ENCODE measurements at places on chromosomes 7 and 10. TPM values are rescaled to one million over a fixed set of nuclear protein-coding genes. Genes with fewer than 3 reads are reported as not detected.

SLC13A1 gene
- total RNA-seq = not detected

HGF gene
- 2.3 TPM for total RNA-seq

PRR15 gene
- total RNA-seq = not detected

DEPP1 gene
- 27.5 TPM for total RNA-seq

HOGA1 gene
- total RNA-seq = 47.1 TPM

CNPY1 gene
- not detected for total RNA-seq

GPR26 gene
- total RNA-seq = not detected

BAIAP2L1 gene
- 2.1 TPM for total RNA-seq

LRRC18 gene
- not detected for total RNA-seq
